ENCODE measurements at places on chromosomes 2 and 18.

DNA sequence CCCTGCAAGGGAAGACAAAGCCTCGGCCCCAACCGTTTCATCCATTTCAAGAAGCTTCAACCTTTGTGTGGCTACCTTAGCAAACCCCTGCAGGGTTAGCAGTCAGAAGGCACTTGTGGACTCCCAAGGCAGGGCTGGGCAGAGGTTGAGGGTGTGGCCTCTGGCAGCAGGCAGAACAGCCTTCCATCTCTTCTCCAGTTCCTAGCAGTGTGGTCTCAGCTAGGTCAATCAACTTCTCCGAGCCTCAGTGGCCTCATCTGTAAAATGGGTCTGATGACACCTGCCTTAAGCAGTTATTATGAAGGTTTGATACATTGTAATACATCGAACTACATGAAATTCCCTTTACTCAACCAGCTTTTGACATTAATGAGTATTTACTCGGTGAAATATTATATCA, 6.8 kb upstream of the PRSS56 start:
- no peak for DNase-seq

DNA sequence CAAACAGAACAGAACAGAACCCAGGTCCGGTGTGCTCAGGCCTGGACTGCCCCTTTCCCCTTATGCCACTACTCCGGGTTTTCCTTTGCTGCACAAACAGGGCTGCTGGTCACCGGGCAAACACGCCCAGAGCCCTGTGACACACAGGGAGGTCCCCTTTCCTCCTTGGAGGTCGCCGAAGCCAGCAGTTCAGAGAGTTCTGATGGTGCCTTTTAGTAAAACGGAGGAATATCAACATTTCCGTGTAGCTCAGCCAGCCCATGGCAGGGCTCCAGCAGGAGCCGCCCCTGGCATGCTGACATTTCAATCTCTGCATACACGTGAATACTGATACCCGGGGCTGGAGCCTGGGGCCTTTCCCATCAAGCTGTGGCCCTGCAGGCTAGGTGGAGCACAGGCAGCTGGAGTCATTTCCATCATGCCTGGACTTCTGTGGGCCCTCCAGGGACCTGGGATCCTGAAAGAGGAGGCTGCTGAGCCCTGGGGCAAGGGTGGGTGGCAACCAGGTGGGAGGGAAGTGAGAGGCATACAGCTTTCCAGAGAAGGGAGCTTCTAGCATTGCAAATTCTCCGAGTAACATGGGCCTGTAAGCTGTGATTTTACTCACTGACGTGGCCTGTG, 91.4 kb upstream of the PXDN start:
- no peak for DNase-seq

- DNase-seq = no peak
Observed at GRCh38 chr2:232875256-232876121, 5.4 kb downstream of the SNORC start.

- DNase-seq = no peak
Observed at GRCh38 chr2:177466337-177467195, 74.0 kb downstream of the AGPS start.

DNA sequence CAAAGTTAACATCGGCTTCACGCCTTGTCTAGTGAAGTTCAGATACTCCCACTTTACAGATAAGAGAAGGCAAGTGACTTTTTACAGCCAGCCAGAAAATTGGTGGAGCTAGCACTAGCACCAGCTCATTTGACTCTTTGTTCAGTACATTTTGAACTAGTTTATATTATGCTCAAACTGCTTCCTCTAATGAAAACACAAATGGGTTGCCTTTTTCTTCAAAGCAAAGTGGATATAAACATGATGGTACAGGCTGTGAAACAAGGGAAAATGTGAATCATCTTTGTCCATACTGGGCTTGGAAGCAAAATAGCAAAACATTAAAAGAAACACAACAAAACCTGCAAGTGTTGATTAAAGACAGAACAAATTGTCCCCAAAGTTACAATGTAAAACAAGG, 99.6 kb upstream of the LHCGR start:
- DNase-seq = no peak

- DNase-seq = no peak
Observed at GRCh38 chr2:4840791-4841190, 851.4 kb upstream of the SOX11 start.

DNA sequence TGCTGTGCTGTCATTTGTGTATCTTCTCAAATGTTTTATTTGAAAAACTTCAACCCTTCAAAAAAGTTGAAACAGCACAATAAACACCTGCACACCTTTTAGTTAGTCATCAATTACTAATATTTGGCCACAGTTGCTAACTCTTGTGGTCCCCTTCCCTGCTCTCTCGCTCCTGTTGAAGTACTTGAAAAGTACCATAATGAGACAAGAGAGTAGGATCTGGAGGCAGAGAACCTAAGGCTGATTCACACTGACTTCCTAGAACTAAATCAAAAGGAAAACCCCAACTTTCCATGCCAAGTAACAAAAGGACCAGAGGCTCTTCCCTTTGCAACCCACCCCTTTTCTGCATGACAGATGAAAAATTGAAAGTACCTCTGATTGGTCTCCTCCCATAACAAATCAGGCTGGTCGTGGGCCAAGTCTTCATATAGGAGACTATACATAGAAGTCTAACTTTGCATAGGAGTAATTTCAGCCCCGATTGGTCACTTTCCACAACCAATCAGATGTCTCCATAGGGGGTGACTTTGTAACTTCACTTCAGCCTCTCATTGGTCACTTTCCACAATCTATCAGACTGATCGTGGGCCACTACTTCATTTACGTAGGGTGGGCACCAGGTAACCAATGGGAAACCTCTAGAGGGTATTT, 179.7 kb downstream of the EPHA4 start:
- DNase-seq = no peak

DNA sequence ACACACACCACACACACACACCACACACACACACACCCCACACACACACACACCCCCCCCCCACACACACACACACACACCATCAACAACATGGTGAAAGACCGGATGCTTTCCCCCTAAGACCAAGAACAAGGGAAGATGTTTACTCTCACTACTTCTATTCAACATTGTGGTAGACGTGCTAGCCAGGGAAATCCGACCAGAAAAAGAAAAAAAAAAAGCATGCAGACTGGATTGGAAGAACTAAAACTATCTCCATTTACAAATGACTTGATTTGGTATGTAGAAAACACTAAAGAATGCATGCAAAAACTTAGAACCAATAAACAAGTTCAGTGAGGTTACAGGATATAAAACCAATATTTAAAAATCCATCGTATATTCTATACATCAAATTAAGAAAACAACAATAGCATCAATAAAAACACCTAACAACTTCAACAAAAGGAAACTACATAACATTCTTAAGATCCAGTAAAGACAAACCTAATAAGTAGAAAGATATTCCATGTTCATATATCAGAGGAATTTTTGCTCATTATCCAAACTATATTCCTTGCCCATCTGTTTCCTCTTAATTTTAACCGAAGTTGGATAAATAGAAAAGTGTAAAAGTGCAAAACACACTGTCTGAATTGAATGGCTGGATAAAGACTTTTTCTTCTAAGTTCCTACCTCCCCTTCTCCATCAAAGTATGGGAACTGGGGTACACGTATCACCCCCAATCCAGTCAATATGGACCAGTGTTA, 51.5 kb upstream of the RNU4ATAC start:
- peak; percentile 61 for DNase-seq

DNA sequence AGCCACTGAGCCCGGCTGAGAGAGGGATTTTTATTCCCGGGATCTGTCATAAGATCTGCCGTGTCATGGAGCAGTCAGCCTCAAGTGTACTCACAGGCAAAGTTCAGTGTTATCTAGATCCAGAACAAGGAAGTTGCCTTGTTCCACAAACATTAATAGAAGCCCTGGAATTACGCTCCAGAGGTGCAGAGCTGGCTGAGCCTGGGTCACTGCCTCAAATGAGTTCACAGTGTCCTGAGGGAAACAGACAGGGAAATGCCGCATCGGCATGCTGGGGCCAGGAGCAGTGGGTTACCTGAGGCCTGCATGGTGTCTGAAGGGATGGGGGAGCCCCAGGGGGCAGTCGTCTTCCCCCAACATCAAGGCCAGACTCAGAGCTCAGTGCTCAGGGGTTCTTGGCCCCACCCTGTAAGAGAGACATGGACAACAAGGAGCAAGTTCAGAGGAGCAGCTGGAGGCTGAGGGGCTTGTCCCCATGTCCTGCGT, 42.7 kb upstream of the ODC1 start:
- no peak for DNase-seq

DNA sequence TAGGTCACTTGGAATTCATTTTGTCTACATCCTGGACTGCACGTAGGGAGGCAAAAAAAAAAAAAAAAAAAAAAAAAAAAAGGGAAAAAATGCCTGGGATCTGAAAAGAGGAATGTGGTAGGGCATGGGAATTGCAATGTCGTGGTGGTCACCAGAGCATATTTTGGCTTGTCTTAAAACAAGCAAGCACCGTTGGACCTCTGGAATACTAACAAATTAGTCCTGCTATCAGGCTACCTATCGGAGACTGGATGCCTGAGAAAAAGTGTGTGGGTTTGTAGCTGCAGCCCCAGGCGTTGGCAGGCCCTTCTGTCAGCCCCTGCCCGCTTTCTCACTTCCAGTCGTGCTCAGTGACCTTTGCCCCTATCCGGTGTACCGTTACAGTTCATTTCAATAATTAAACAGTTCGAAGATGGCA, 588.5 kb upstream of the ZEB2 start:
- peak; percentile 31 for DNase-seq
